Sigmoid colon (tissue), 7 donors: ENCODE measurements at places on chromosomes 4 and X. TPM values are rescaled to one million over a fixed set of nuclear protein-coding genes. Genes with fewer than 3 reads are reported as not detected.

DNA sequence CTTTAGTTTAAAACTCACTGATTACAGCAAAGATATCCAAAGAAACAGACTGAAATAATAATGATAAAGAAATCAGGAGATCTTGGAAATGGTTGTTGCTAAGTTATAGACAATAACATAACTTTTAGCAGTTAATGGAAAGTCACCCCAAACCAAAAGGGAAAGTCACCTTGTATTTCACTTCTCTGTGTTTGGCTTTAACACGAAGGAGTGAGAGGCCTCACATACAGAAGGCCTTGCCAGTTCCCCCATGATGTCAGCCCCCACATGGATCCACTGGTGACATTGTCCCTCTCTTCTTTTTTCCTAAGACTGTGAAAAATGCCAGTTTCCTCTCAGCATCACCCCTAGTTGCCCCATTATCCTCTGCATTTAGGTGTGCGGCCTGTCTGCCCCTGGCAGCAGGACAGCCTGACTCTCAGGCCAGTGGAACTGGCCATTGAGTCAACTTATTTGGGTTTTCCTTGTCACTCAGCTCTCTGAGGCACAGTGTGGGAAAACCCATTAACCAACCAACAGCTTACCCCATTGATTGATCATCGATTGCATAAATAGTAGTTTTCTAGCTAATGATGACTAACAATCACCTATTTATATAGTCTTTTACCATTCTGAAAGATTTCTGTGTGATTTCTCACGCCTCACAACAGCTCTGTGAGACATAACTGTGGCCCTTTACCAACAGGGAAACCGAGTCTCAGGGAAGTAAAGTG is 308.1 kb downstream of the PTTG2 start:
- DNase-seq, result no peak

DNA sequence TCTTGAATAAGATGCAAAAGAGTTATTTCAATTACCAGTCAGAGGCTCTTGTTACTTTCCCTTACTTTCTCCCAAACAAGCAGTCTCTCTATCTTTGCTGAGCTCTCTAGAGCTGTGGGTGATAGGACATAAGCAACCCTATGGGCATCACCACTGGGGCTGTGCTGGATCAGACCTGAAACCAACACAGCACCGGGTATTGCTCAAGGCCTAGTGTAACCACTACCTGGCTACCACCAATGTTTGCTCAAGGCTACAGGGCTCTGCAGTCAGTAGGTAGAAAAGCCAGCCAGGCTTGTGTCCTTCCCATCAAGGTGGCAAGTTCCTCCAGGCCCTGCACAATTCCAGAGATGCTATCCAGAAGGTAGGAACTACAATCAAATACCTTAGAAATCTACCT is 35.3 kb upstream of the AGTR2 start:
- no peak for DNase-seq

GRCh38 chr4:104967034-104967401 is 179.7 kb upstream of the TET2 start:
- DNase-seq, result no peak

- no peak for DNase-seq
These were observed 688.6 kb downstream of the SH3BGRL start for GRCh38 chrX:81890521-81890920.

GRCh38 chr4:25915353-25915705 is 1.3 kb downstream of the SMIM20 start:
- DNase-seq, result no peak

- DNase-seq, result no peak
These were observed 1.5 kb upstream of the IRAK1 start for GRCh38 chrX:154021131-154021611.

- no peak for DNase-seq
These were observed 13.2 kb downstream of the GNPDA2 start for GRCh38 chr4:44713125-44713524.

DNA sequence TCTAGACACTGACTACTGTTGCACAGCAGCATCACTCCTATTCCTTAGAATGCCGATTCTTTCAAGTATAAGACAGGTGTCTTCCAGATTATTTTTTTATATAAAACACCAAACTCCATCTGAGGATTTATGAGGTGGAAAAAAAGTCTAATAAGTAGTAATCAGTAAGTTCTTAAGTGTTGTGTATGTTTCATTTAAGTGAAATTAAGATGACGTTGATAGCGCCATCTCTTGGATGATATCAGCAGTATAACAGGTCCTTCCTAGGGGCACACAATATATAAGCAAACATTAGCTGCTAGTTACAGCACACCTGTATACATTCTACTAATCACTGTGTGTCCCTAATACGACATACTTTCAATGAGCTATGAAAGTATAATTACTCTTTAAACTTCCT is 99.6 kb upstream of the STS start:
- no peak for DNase-seq

DNA sequence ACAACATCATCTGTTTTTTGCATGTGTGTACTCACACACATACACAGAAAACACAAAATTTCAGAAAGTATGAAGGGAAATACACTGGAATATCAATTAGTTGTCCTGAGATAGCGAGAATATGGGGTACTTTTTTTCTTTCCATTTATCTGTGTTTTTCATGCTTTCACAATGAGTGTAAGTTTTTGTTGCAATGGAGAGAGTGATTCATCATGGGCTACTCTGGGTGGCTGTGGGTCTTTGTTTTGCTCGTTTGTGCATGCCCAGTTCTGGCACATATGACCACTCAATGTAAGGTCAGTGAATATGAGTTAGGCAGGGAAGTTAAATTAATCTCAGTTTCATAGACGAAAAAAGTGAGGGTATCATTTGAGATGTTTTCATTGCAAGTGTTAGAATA is 26.9 kb downstream of the XK start:
- no peak for DNase-seq

GRCh38 chrX:106802388-106803275 is at the start of gene TBC1D8B:
TSS of gene TBC1D8B (plus strand) at chrX:106802673. CDS start at chrX:106802854, 181 bp downstream.
- peak; percentile 89 for DNase-seq

- no peak for DNase-seq
These were observed 20.7 kb downstream of the STX18 start for GRCh38 chr4:4521136-4521535.

- no peak for DNase-seq
These were observed 149.3 kb downstream of the CENPC start for GRCh38 chr4:67396008-67396407.

GRCh38 chr4:76726176-76726575 is 171.8 kb downstream of the SOWAHB start:
- no peak for DNase-seq

GRCh38 chr4:184156163-184156920 is 61.3 kb downstream of the ENPP6 start:
- peak; percentile 71 for DNase-seq

The GUCY1B1 gene
- 45.1 TPM for total RNA-seq

The CD40LG gene
- 0.33 TPM for total RNA-seq

The COL25A1 gene
- total RNA-seq, result 0.82 TPM
